Smooth muscle cell of the umbilical artery (primary cell): ENCODE measurements at places on chromosomes 11 and 22. TPM values are rescaled to one million over a fixed set of nuclear protein-coding genes. Genes with fewer than 3 reads are reported as not detected.

Gene BAIAP2L2
- total RNA-seq, result under 0.01 and 0.18 TPM in 2 replicates

Gene SYCE3
- not detected in 2 replicates for total RNA-seq

Gene CD3G
- not detected in 2 replicates for total RNA-seq

Gene CRYBB3
- not detected in 2 replicates for total RNA-seq
